ENCODE measurements at places on chromosomes 16 and 17. TPM values are rescaled to one million over a fixed set of nuclear protein-coding genes. Genes with fewer than 3 reads are reported as not detected.

TNFRSF17 gene
- total RNA-seq = 0.99 TPM

NAGS gene
- 0.37 TPM for total RNA-seq

TAC4 gene
- not detected for total RNA-seq

HEXD gene
- 15.5 TPM for total RNA-seq

PROCA1 gene
- 1.0 TPM for total RNA-seq

GCGR gene
- total RNA-seq = not detected

MAF gene
- total RNA-seq = 59.0 TPM

MPP2 gene
- total RNA-seq = 18.1 TPM

ZNF287 gene
- 11.0 TPM for total RNA-seq

CTF1 gene
- total RNA-seq = 6.4 TPM

NPTX1 gene
- total RNA-seq = not detected

PLLP gene
- total RNA-seq = 7.3 TPM

DHRS7C gene
- total RNA-seq = 24.2 TPM

KRTAP9-2 gene
- total RNA-seq = not detected

PYY gene
- not detected for total RNA-seq

CD300C gene
- 0.31 TPM for total RNA-seq

ACSM5 gene
- 0.25 TPM for total RNA-seq

PPM1E gene
- 0.50 TPM for total RNA-seq

KRT15 gene
- 0.36 TPM for total RNA-seq

ARSG gene
- 3.2 TPM for total RNA-seq

ZNF319 gene
- total RNA-seq = 6.8 TPM

PIK3R5 gene
- 4.3 TPM for total RNA-seq

CREBBP gene
- 45.9 TPM for total RNA-seq

SETD1A gene
- total RNA-seq = 4.6 TPM

RAPGEFL1 gene
- 2.7 TPM for total RNA-seq

MT3 gene
- 3.7 TPM for total RNA-seq

XYLT1 gene
- 1.1 TPM for total RNA-seq

KRTAP2-3 gene
- total RNA-seq = not detected

KRT32 gene
- not detected for total RNA-seq

CRHR1 gene
- total RNA-seq = not detected

TMEM100 gene
- total RNA-seq = 7.8 TPM

SPNS3 gene
- total RNA-seq = not detected

HP gene
- 0.42 TPM for total RNA-seq

ZDHHC7 gene
- 47.6 TPM for total RNA-seq

DLX3 gene
- total RNA-seq = not detected

CAMKK1 gene
- 4.0 TPM for total RNA-seq

SPATA22 gene
- not detected for total RNA-seq

PMM2 gene
- total RNA-seq = 13.4 TPM

CDH11 gene
- total RNA-seq = 17.5 TPM

RANBP10 gene
- total RNA-seq = 11.8 TPM

CMIP gene
- 9.5 TPM for total RNA-seq

CA4 gene
- 17.7 TPM for total RNA-seq

MT1M gene
- 9.2 TPM for total RNA-seq

ESRP2 gene
- total RNA-seq = 0.24 TPM
